Activated T-helper 9 cell treated with anti-CD3 and anti-CD28 coated beads, Interleukin-2, amount 50 U/mL, for 16 hours (primary cell): ENCODE measurements at places on chromosomes 2 and 18.

DNA sequence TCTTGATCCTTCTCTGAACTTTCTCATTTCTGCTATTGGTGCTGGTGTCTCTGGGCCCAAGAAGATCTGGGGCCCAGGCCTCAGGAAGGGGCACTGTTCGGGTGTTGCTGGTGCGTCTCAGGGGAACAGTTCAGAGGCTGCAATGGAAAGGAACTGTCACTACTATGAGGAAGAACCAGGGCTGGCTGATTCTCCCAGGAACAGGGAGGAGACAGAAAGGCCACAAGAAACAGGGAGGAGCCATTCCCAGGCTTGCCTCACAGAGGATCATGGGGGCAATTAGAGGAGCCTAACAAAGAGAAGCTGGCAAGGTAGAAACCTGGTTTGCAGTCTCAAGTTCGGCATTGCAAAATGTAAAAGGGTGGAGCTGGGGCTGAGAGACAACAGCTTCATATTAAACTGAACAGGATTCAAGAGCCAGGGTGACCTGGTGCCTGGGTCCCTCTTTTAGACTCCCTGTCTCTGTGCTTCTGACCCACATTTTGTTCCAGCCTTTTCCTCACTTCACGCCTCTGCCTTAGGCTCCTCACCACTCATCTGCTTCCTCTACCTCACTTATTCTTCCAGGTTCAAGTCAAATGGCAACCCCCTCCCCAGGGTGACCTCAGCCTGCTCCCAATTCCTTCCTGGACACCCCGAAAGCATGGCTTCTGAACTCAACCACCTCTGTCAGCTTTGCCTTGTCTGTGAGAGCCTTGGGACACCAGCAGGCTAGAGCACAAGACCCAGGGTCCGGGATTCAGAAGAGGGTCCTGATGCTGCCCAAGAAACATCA is 58.4 kb downstream of the GYPC start:
- no peak for DNase-seq

- no peak for DNase-seq
These were observed 67.2 kb upstream of the HDAC4 start for GRCh38 chr2:239467956-239468490.

DNA sequence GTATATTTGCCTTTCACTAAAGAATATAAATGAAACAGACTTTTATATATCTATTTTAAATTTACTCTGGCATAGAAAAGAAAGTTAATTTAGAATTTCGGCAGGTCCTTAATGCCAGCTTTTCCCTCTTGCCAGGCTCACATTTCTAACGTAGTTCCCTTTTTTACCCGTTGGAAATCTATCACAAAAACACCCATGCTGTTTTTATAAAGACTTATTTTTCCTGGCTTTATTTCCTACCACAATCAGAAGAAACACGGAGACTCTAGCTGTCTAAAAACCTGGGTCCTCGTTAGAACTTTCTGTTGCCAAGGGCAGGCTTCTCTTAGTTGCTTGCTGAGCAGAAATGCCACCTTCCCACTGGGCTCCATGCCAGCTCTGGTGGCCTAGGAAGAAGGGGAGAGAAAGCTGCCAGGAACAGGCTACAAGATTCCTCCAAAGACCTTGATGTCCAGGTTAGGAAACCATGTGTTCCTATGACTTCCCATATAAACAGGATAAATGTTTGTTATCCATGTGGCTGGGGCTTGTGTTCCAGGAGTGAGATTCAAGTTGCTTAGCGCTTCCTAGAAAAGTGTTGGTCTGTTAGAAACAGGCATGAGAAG is 17.8 kb upstream of the TMEM18 start:
- no peak for DNase-seq

GRCh38 chr2:189569295-189569910 is 11.2 kb downstream of the SLC40A1 start:
- DNase-seq = no peak
